ENCODE measurements at places on chromosomes 3 and 15.

DNA sequence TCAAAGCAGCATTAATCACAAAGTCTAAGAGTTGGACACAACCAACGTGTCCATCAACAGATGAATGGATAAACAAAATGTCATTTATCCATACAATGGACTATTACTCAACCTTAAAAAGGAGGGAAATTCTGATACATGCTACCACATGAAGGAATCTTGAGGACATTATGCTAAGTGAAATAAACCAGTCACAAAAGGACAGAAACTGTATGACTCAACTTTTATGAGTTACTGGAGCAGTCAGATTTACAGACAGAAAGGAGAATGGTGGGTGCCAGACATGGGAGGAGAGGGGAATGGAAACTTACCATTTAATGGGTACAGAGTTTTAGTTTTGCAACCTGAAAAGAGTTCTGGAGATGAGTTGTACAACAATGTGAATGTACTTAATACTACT, 43.0 kb upstream of the SEC13 start:
- DNase-seq: no peak

GRCh38 chr15:89088605-89089315, 504 bp downstream of the ABHD2 start:
- DNase-seq: no peak

- no peak for DNase-seq
Observed at GRCh38 chr3:90136456-90137191, 1029.2 kb downstream of the EPHA3 start.

GRCh38 chr3:16484216-16484615, 29.3 kb downstream of the RFTN1 start:
- DNase-seq: peak; percentile 37

- no peak for DNase-seq
Observed at GRCh38 chr3:138748190-138748589, 86.5 kb downstream of the PIK3CB start.

DNA sequence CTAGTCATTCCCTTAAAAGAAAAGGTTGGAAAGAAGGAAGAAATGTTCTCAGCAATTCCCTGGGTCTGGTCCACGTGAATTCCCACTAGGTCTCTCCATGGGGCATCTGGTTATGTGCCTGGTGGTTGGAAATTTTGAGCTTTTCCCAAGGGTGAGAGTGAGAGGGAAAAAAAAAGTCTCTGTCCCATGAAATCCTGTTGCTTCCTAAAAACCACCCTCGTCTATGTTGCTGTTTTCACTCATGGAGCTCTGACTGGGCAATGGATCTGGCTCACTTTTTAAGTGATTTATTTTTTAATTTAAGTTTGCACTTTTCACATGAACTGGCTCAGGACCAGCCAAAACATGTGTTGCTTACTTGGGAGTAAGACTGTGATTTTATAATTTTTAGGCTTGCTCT, 190.1 kb downstream of the CHST2 start:
- no peak for DNase-seq

DNA sequence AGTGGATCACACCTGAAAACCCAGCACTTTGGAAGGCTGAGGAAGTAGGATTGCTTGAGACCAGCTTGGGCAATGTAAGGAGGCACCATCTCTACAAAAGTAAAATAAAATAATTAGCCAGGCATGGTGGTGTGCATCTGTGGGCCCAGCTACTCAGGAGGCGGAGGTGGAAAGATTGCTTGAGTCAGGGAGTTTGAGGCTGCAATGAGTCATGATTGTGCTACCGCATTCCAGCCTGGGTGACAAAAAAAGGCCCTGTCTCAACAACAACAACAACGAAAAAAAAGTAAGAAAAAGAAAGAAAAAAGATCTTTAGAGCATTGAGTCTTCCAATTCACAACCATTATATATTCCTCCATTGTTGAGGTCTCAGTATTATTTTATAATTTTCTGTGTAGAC, 192.4 kb upstream of the DPH6 start:
- DNase-seq: no peak

GRCh38 chr15:88650556-88650955, 11.7 kb downstream of the ISG20 start:
- DNase-seq: no peak

GRCh38 chr3:37700466-37701248, 161.0 kb upstream of the CTDSPL start:
- no peak for DNase-seq

DNA sequence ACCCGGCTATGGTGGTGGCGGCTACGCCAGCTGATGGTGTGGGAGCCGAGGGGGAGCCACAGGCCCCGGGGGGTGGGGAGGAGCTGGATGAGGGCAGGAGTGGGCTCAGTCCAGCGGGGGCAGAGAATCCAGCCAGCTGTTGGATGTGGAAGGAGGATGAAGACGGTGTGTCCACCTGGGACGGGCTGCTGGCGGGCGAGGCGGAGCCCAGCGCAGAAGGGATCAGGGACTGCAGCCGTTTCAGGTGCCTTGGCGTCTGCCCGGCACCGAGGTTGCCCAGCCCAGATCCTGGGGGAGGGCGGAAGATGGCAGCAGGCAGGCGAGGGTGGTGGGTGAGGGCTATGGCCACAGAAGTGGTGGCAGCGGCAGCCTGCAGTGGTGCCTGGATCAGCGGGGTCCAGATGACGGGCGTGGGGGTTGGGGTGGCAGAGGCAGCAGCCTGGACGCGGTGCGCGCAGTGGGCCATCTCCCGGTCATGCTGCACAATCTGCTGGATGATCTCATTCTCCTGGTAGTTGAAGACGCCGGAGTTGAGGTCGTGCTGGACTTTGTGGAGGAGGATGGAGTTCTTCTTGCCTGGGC, 45.3 kb downstream of the HCN4 start:
- DNase-seq: no peak
